ENCODE measurements at places on chromosomes 1 and 21.

DNA sequence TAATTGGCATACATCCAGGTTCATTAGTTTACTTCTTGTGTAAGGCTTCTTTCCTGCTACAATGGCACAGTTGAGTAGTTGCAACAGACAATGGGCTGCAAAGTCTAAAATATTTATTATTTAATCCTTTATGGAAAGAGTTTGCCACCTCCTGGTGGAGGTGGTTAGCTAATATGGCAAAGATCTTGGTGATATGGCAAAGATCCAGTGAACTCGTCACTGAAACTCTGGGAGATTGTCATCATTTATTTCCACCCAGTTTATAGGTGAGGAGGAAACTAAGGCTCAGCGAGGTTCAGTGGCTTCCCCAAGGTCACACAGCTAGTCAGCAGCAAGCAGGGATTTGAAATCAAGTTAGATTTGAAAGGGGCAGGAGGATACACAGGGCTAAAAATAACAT is 16.1 kb upstream of the IFFO2 start:
- DNase-seq: no peak

GRCh38 chr1:43152866-43153265 is 19.2 kb downstream of the EBNA1BP2 start:
- DNase-seq: no peak

DNA sequence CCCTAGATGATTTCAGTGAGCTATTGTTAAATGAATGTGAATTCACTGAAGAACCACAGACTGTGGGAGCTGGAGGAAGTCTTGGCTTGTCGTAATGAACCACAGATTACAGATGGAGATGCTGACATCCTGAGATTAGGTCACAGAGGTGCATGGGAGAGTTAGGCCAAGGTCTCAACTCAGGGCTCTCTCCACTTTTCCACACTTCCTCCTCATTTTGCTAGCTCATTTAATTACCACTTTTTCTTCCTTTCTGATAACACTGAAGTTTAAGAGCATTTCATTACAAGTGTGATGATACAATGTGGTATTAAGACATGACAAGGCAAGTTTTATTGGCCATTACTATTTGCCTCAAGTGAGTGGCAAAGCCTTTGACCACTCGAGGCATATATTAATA is 30.8 kb downstream of the ST6GALNAC3 start:
- DNase-seq: no peak

DNA sequence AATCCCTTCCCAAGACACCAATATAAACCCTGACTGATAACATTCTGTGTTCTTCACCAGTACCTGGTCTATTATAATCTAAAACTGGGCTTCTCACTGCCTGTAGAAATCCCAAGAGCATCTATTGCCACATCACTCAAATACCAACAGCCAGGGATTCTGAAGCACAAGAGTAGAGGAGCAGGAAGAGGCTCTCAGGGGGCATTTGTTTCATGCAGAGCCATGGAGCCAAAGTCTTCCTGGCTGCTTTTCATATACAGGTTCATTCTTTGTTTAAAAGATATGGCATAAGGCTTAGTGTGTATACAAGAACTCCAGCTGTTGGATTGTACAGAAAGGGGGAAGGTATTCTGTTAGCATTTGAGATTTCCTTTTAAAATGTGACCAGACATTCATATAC is 38.2 kb upstream of the USH2A start:
- DNase-seq: no peak

DNA sequence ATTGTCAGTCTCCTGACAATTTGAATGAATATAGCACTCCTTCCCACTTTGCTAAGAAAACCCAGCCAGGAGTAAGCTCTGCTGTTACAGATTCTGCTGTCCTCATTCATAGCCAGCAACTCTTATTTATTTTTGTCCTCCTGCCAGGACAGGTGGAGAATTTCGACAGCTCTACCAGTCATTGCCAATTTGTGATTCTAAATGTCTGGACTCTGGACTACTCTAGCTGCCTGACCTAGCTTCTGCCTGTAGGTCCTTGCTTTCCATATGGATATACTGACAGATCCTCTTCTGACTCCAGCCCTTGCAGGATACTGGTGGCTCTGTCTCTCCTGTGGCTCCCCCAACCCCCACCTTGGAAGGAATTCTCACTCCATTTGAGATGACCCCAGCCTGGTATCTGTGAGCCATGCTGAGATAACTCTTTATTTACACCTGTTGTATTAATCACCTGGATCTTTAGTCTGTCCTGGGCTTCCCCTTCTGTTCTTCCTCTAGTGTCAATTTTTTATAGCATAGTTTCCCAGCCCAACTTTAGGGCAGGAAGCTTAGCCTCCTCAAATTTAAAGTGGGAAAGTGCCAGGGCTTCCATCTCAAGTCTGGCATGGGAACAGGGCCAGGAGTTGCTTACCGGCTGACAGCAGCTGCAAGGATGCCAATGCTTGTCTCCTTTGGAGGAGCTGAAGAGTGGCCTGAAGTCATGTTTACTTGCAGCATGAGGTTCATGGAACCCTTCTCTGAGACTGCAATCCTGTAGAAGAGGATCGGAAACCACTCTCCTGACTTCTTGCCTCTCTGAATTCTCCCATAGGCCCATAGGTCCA is 6.7 kb downstream of the PM20D1 start:
- no peak for DNase-seq

GRCh38 chr1:209106237-209106741 is 477.2 kb upstream of the CAMK1G start:
- DNase-seq: no peak

GRCh38 chr1:37429029-37429428 is 45.4 kb upstream of the ZC3H12A start:
- no peak for DNase-seq

DNA sequence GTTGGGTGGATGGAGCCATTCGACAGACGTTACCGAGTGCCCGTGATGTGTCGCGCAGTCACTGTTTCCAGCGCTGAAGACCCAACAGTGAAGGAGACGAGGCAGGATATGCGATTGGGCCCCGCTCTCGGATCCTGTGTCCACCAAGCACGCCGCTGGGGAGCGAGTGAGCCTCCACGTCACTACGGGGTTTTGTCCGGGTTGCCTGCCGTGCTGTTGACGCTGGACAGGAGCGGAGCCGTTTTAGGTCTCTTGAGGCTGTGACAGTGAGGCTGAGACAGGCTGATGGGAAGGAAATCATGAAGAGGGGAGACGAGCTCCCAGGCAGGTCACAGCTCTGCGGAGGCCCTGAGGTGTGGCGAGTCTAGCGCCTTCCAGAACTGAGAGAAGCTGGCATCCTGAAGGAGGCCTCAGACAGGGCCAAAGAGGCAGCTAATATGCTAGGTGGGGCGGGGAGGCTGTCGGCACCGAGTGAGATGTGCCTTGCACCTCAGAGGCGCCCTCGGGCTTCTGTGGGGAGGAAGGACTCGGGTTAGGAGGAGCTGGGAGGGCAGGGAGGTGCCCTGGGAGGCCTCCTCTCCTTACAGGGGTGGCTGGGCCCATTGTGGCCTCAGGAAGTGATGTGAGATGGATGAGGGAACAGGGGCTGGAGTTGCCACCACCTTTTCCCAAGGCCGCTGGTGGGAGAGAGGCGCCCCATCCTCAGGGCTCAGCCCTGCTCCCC is 196.0 kb upstream of the TMEM51 start:
- DNase-seq: no peak

DNA sequence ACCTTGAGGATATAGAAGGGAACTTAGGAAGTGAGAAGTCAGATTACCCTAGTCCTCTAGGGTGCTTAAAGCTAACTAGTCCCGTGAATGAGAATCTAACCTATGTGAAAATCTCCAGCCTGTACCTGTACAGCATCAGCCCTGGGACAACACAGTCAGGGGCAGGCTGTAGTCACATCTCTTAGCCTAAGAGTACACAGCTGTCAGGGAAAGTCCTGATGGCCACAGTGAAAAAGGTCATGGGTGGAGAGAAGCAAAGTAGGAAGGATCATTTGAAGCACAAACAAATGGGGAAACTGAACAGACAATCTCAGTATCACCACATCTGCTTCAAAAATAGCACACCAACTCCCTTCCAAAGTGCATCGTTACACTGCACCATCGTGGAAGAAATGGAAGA is 11.7 kb downstream of the CTSK start:
- DNase-seq: no peak

- no peak for DNase-seq
These were observed 79.8 kb upstream of the RALGPS2 start for GRCh38 chr1:178645157-178645807.

DNA sequence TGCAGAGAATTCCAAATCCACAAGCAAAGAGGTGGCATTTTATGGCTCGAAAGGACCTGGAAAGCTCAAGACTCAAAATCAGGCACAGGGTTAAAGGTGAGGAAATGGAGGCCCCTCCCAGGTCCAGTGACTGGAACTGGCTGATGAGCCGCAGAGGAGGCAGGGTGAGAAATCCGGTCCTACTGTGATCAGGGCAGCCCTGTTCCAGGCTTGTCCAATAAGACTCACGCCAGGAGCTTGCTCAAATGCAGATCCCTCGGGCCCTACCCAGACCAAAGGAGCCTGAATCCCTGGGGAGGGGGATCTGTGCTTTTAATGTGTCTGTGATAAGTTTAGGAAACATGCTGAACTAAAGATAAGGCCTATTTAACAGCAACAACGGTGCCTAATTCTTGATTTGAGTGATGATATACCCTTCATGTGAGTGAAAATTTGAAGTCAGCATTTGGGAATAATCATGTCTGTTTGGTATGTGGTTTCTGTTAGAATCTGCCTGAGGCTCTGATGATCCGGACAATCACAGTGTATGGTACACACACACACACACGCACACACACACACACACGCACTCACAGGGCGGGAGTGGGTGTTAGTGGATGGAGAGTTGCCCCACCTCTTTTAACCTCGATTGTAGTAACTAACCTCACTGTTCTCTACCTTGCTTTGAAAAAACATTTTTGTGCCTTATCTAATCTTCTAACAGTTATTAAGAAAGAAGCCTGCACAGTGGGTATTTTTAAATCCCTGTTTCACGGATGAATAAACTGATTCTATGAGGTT is 54.1 kb upstream of the LYST start:
- no peak for DNase-seq

- no peak for DNase-seq
These were observed 559 bp downstream of the BACH1 start for GRCh38 chr21:29299046-29299915.

GRCh38 chr1:26786437-26787380 is 1.0 kb upstream of the PIGV start:
- DNase-seq: no peak

GRCh38 chr21:31234936-31235335 is 109.1 kb downstream of the TIAM1 start:
- no peak for DNase-seq

DNA sequence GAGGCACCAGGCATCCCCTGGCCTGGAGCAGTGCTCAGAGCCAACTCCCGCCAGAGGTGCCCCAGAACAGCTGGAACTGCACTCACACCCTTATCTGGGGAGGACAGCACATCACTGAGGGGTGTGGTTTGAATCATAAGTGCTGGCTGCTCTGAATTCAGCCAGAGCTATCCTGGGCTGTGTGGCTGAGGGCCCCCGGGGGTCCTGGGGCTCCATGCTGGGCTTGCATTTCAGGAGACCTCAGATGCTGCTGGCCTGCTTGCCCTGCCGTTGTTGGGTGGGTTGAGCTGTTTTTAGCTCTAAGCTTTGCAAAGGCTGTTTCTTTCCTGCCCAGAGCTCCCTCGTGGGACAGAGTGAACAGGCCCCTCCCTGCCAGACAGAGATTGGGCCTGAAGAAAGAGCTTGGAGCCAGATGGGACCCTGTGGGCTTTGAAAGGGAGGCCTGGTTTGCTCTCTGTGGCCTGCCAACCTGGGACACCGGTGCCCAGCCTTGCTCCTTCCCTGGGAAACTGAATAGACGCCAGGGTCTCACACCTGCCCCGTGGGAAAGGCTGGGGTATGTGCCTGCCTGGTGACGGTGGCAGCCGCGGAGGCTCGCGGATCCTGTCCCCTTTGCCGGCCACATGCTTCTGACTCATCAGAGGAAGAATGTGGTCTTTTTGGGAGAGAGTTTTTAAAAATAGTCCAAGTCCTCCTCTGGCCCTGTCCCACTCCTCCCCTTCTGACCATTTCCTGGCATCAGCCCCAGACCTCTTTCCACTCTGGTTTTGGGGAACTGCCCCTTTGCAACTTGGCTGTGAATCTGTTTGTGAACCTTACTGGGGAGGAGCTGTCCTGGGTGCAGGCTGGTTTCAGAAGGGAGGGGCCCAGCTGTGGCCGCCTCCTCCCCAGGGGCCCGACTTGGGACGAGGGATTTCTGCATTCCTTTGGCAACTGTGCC is 30.0 kb downstream of the ARHGEF10L start:
- DNase-seq: no peak

DNA sequence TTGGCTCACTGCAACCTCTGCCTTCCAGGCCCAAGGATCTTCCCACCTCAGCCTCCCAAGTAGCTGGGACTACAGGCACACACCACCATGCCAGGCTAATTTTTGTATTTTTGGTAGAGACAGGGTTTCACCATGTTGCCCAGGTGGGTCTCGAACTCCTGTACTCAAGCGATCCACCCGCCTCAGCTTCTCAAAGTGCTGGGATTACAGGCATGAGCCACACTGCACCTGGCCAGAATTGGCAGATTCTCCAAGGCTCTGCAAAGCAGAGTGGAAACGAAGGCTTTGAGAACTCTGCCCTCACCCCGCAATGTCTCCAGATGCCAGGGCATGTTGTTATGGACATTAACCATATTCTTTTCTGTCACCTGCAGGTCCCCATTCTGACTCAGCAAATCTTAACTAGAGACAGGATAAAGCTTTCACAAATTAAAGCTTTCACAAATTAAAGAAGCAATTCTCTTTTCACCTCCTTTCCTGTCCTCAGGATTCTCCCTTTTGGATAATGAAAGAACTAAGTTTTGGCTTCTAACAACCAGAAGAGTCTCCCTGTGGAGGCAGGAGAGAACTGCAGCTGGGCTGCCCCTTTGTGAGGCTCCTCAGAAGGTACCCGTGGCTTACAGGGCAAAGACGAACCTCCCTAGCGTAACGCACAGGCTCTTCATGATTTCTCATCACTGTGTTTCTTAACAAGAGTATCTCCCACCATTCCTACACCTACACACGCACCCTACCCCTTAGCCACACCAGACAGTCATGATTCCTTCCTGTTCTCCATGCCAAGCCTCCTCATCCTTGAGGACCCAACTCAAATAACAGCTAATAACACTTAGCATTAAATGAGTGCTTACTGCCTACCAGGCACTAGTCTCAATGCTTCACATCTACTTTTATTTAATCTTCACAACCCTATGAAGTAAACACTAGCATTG is 29.8 kb downstream of the GPA33 start:
- DNase-seq: no peak

DNA sequence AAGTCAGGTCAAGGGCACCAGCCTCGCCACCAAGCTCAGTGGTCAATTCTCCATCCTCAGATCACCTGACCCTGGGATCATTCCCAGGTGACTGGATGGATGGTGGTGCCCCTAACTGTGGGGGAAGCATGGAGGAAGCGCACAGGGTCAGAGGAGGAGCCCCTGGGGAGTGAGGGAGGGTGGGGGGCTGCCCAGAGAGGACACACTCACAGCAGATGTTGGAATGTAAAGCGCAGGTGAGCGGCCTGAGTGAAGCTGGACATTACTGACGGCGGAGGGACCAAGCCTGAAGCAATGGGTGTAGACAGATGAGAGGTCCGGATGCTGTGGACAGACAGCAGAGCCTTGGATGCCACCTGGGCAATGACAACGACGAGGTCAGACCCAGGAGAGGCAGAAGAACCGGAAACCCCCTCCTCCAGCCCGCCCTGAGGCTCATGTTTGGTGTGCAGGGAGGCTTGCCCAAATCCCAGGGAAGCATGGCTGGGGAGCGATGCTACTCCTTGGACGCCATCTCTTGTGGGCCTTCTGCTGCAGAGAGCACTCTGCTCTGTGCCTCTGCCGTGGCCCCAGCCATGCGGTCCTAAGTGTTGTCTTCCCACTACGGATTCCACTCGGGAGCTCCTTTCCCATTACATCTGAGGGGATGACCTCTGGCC is 5.7 kb upstream of the CPLANE2 start:
- DNase-seq: no peak

GRCh38 chr1:92872719-92873118 is 40.9 kb downstream of the RPL5 start:
- DNase-seq: no peak
